ENCODE measurements at places on chromosomes 6 and 20.

- DNase-seq: no peak
Observed at GRCh38 chr6:162074641-162075275, 652.8 kb downstream of the PRKN start.

DNA sequence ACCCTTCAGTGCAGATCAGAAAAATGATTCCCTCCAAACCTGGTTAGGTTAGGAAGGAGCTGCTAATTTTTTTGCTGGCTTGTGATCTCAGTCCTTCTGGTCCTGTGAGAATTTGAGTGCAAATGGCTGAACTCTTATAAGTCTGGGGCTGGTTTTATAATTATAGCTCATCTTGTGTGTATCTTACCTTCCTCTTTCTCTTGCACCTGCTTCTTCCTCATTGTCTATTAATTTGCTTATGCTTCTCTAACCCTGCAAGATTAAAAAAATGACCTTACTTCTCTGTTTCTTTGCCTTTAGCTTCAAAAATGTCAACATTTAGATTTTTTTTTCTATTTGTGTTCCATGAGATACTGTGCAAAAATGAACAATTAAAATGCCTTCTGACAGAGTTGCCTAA lies 576.2 kb downstream of the DHX35 start:
- no peak for DNase-seq

DNA sequence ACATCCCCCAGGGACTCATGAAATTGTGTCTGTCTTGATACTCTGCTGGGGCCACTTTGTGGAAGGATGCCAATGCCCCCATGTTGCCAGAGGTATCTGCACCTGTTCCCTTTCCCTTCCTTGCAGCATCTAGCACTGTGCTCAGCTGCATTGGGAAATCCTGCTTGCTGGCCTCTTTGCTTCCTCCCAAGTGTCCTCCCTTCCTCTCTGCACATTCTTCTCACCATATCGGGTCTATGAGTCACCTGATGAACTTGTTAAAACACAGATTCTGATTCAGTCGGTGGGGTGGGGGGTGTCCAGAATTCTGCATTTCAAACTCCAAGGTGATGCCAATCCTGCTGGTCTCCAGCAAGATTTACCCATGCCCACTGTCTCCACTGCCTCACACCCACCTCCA lies 467.8 kb downstream of the PTPRT start:
- no peak for DNase-seq

- DNase-seq: no peak
Observed at GRCh38 chr20:528923-529604, 14.5 kb downstream of the CSNK2A1 start.

GRCh38 chr20:47256668-47257236 lies 99.7 kb downstream of the ZMYND8 start:
- no peak for DNase-seq

- DNase-seq: no peak
Observed at GRCh38 chr6:26629359-26629758, 30.2 kb downstream of the ZNF322 start.
